ENCODE measurements at places on chromosomes 4 and X.

DNA sequence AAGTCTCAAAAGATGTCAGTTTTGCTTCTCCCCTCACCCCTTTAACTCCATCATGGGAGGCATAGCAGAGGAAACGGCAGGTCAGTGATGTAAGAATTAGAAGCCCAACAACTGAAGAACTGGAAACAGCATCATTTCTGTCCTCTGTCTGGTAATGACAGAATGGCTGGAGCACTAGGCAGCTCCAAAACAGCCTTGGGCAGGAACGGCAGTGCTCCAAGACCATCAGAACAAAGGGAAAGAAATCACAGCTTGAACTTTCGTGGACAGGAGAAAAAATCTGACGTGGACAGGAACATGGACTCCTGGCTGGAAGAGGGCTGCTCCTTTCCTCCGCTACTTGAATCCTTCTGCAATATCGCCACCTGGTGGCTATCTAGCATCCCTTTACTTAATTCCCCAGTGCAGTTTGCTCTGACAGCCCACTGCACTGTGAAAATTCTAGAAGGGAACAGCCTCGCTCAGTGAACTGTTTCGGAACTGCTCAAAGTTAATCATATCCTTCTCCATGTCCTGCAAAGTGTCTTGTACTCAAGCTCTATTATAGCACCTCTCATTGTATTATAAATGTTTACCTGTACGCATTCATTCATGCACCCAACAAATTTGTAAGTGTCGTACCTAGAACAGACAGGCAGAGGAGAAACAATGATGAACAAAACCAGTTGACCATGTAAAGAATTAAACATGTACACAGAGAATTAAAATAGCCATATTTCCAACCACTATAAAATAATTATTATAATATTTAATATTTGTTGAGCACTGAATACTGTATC is 20.4 kb downstream of the SLC25A53 start:
- peak; percentile 1 for DNase-seq

- DNase-seq: no peak
Measured at GRCh38 chr4:149690726-149691125, 124.9 kb downstream of the IQCM start.

DNA sequence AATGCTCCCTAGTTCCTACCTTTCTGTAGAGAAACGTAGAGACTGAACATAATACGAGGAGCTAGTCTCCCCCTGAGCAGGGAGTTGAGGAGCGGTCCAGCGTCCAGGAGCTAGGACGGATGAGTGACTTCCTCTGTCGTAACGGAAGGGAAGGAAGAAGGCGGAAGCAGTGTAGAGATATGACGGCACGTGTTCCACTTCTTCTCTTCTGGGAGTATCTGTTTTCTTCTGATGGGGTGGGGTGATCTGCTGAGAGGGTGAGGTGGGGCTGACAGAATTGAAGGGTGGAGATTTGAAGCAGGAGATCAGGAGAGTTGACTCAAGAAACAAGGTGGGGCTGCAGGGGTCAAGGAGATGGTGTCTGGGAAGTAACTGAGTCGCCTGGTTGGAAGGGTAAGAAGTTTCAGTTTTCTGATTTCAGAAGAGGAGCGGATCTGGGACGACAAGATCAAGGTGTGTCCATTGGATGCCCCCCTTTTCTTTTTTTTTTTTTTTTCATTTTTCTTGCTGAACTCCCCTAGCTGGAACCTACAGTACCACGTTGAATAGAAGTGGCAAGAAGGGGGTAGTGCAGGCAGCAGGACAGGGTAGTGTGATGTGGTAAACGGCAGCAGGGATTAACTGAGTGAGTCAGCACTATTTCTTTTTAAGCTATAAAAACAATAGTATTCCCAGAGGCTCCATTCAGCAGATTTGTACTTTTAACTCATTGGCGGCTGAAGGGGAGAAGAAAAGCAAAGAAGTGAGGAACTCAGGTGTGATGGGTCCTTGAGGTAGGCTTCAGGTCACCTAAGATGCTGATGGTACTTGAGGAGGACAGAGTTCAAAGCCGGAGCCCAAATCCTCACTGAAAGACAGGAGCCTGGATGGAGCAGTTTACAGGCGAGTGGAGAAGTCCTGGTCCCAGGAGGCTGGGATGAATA is 50.8 kb upstream of the SETD7 start:
- no peak for DNase-seq

- DNase-seq: no peak
Measured at GRCh38 chr4:59762344-59762743, 1437.8 kb upstream of the ADGRL3 start.

DNA sequence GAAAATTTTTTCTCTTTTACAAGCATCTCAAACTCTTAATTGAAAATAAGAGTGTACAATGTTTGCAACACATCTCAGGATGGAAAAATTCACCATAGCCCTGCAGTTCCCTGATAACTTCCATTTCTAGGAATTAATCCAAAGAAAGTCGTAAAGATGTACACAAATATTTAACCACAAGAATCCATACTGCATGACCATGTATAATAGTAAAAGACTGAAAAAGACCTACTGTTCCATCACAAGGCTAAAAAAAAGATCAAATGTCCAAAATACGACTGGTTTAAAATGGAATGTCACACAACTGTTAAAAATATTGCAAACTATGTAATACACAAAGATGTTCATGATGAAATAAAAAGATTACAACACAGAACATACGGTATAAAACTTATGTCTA is 32.1 kb downstream of the HUWE1 start:
- no peak for DNase-seq

GRCh38 chr4:162894387-162894786 is 272.3 kb downstream of the NAF1 start:
- no peak for DNase-seq

DNA sequence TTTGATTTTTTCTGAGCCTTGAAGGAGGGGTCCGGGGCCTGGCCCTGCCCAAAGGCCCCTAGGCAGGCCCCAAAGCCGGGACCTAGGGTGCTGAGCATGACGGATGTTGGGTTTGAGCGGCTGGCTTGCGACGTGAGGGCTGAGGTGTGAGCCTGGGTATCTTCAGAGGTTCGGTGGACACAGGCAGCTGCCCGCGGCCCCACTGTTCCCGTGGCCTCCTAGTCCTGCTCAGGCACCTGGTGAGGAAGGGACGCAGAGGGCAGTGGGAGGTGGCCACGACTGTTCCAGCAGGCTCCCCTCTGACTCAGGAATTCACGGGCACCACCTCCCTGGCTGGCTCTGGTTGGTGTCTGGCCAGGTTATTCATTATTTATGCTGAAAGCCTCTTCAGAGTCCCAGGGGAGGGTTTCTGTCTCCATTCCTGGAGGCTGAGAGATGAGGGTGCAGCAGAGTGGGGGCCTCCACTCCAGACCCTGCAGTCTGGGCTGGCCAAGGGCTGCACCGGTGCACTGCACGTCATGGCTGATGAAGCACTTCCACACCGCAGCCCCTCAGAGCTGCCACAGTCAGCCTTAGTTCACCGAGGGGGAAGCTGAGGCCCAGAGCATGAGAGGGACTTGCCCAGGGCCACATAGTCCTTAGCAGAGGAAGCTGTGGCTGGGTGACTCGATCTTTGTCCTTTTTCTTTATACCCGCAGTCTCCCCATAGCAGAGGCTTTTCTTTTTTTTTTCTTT is 2.2 kb downstream of the MSANTD1 start:
- no peak for DNase-seq

DNA sequence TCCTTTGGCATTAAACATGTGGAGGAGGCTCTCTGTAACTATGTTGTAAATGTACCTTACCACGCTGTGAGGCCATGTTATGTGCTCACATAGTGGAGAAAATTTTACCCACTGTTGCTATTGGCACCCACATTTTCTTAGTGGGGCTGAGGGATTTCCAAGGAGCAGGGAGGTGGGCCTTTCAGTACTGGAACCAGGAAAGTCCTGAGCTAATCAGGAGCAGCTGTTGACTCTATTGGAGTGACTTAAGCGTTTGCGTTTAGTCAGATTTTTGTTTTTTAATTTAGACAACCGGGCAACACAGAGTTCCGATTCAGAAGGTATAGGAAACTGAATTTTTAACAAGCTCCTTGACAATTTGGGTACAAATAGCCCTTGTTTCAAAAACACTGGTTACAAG is 30.7 kb upstream of the WDR17 start:
- DNase-seq: no peak

DNA sequence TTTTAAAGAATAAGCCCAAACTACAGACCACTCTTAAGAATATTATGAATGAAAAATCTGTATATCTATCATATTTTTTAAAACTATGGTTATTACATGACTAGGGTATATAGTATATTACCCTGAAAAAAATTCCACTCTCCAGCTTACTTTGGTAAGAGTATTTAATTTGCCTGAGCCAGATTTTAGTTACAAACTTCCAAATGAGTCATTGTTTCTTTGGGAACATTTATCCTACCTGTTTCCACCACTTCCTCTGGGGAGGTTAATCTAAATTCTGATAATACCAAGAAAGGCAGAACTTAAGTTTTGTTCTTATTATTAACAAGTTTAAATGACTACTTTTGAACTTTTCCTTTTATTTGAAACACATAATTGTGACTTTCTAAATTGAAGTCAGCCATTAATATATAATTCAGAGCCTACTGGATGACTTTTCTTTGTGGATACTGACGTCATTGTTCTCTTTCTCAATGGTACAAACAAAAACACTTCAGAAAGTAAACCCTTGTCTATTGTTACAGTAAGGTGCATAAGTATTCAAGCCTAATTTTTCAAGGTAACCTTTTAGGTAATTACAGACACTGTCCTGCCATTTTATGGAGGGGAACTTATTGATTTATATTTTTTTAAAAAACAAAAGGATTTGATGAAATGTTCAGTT is 135.6 kb upstream of the TLL1 start:
- DNase-seq: no peak

All from activated CD4-positive, alpha-beta T cell treated with anti-CD3 and anti-CD28 coated beads, Interleukin-2, amount 50 U/mL, for 24 hours (primary cell).